ENCODE measurements at places on chromosomes 12 and 14.

GRCh38 chr12:128445415-128446127 is 178.6 kb downstream of the TMEM132C start:
- DNase-seq, result no peak

GRCh38 chr12:9805883-9806282 is 21.4 kb upstream of the KLRF1 start:
- no peak for DNase-seq

GRCh38 chr12:26402648-26403047 is 207.3 kb downstream of the SSPN start:
- peak; percentile 80 for DNase-seq

- DNase-seq, result peak; percentile 32
These were observed 70.1 kb upstream of the KRR1 start for GRCh38 chr12:75581515-75581914.

DNA sequence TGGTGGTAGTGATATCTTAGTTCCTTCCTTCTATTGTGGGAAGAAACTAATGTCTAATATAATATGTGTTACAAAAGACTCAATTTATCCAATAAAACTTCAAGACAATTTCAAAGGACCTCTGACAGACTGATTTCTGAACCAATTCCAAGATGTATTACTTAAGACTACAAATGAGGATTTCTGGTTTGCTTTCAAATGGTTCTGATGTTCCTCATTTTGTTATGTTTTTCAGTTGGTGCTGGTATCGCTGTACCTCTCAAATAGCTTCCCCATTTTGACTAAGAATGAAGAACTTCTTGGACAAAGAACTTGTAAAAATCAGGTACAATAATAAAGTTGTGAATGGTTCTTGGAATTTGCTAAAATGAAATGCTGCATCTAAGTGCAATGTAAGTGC is 19.4 kb upstream of the MBIP start:
- no peak for DNase-seq

DNA sequence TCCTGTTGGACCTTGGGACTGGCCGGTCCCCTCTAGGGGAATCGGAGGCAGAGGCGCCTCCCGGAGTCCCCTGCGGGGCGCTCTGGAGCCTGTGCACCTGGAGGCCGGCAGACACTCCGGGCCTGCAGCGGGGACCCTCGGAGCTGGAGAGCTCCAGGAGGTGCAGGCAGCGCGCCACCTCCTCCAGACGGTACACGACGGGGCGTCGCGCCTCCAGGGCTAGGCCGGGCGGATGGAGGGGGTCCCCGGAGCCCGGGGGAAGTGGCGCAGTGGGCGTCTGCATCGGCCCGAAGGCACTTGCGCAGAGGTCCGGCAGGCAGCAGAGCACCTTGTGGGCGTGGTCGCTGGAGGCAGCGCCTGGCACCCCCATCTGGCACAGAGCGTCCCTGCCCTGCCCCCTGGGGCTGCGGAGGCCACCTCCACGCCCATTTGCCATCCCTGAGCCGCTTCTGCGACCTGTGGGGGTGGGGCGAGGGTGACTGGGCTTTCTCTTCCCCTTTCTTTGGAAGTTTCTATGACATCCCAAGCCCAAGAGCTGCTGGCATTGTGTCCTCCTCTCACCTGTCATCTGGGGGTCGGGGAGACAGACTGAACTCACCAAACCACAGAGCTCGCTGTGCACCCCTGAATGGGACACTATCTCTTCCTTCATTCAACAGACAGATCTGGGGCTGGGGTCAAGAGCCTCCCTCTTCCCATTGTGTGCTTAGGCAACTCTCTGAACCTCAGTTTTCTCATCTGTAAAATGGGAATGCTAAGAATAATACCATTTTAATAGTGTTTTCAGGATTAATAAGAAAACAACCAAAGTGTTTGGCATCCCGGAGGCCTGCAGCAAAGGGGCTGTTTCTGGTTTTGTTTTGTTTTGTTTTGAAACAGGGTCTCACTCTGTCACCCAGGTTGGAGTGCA is 37.5 kb upstream of the CORO1C start:
- DNase-seq, result no peak

DNA sequence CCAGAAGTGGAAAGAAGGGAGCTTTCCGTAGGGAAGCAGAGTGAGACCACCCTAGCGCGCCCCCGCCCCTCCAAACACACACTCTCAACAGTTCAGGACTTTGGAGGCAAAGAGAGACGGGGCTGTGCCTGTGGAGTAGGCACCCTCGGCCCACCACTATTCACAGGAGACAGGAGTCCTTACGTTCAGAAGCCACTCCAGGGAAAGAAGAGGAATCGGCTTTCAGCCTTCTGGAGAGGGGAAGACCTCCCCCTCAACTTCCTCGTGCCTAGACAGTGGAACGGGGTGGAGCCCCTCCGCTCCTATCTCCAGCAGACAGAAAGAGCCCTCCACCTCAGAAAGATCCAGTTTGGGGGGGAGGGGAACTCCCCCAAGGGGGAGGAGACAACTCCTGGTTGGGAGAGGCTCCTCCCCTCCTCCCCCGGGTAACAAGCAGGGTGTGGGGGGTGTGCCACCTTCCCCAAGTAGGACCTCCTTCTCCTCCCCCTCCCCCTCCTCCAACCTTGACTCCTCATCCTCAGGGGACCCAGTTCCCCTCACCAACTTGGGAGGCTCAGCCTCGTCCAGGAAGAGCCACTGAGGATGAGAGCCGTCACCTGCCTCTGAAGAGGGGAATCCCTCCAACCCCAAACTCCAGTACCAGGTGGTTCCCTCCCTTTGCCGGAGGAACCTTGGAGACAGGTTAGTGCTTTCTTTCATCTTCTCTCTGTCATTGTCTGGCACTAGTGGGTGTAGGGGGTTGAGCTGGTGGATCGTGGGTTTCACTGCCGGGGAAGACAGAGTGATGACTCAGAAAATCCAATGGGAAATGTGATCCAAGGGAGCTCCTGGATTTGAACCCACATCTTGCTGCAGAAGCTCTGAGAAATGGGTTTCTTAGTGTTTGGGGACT is 883 bp downstream of the FOXJ2 start:
- DNase-seq, result peak; percentile 70

DNA sequence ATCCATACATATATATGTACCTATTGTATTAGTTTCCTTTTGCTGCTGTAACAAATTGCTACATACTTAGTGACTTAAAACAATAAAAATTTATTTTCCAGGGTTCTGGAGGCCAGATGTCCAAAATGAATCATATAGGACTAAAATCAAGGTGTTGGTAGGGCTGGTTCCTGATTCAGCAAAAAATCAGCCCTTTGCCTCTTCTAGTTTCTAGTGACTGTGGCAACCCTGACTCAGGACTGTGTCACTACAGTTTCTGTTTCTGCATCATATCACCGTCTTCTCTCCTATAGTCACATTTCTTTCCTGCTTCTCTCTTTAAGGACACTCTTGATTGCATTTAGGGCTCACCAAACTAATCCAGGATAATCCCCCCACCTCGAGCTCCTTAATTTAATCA is 386.3 kb upstream of the TBX3 start:
- DNase-seq, result no peak

GRCh38 chr12:97601934-97602720 is 139.5 kb downstream of the RMST start:
- no peak for DNase-seq

GRCh38 chr12:50188875-50189575 is 21.9 kb upstream of the CERS5 start:
- no peak for DNase-seq

- DNase-seq, result no peak
These were observed 220.5 kb downstream of the SLC6A15 start for GRCh38 chr12:84692071-84692470.

DNA sequence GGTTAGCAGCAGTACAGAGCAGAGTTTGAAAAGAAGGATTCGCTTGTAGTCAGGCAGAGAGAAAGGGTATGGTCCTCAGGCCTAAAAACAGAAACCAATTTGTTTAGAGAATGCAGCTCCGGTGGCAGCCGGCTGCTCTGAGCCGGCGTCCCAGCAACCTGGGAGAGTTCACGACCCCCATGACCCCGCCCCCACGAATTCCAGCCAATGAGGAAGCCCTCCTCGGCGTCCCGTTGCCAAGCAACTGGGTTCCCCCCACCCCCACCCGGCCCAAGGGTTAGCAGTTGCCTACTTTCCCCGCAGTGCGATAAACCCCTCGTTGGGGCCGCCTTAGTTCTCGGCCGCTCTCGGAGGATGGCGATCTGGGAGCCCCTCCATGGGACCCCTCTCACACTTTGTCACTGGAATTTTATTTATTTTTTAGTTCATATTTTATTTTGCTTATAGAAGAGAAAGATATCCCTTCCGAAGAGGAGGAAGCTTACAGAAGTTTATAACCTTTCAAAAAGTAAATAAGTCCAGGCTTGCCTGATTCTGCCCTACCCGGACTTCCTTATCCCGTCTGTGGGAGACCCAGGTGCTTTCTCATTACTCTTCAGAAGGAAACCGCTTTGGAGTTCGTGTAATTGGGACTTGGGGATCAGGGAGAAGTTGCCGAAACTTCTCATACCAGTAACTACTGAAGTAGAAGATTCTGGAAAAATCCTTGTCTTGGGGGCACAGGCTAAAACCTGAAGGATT is at the start of gene CCDC60:
Gene CCDC60 (plus strand): TSS at position 300 of the 741 bp plus-strand sequence. CDS start 448 bp downstream, outside the sequence.
- DNase-seq, result no peak

DNA sequence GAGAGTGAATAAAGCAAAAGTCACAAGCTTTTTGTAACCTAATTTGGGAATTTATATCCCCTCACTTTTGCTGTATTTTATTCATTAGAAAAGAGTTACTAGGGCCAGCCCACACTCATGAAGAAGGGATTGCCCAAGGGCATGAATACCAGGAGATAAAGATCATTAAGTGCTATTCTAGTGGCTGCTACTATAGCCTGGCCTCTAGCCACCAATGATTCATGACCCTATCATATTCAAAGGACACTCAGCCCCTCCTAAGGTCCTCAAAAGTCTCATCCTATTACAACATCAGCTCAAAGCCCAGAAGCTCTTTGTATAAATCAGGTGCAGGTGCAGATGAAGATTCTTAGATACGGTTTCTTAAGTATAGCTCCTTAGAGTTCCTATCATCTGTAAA is 518.1 kb downstream of the TRHDE start:
- no peak for DNase-seq

- DNase-seq, result peak; percentile 85
These were observed 823 bp downstream of the ATG2B start for GRCh38 chr14:96362071-96362964.

GRCh38 chr12:44847888-44848702 is 28.0 kb downstream of the NELL2 start:
- DNase-seq, result no peak

GRCh38 chr14:100815478-100816285 is 10.2 kb upstream of the MEG3 start:
- no peak for DNase-seq

- no peak for DNase-seq
These were observed 454.1 kb downstream of the ATP23 start for GRCh38 chr12:58395470-58395869.

DNA sequence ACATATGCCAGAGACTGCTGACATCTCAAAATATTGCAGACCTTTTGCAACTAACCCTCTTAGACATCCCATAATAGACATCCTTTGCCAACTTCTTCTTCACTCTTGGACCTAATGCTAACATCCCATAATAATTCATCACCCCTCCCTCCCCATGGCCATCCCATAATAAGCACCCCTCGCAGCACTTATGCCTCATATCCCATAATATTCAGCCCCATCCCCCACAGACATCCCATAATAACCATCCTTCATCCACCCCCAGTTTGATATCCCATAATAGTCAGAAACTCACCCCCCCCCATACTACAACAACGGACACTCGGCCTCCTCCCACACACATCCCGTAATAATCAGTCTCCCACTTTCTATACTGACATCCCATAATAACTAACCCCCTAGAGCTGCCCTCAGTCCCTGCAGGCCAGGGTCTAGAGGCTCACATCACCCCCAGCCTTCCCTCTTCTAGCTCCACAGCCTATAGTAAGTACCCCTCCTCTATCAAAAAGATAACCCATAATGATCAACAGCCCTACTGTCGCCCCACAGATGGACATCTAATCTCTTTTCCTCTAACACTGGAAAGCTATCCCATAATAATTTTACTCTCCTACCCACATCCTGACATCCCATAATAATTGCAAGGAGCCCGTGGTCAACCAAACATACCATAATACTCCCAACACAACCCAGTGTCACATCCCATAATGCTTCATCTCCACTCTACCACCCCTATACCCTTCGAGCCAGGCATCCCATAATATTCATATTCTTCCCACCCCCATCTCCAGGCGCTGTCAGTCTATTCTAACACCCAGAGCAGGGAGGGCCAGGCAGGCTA is 792 bp upstream of the CHD4 start:
- DNase-seq, result peak; percentile 97

GRCh38 chr12:128789356-128789929 is 34.3 kb downstream of the SLC15A4 start:
- no peak for DNase-seq

- no peak for DNase-seq
These were observed 93.1 kb downstream of the SRGAP1 start for GRCh38 chr12:63937378-63938316.

DNA sequence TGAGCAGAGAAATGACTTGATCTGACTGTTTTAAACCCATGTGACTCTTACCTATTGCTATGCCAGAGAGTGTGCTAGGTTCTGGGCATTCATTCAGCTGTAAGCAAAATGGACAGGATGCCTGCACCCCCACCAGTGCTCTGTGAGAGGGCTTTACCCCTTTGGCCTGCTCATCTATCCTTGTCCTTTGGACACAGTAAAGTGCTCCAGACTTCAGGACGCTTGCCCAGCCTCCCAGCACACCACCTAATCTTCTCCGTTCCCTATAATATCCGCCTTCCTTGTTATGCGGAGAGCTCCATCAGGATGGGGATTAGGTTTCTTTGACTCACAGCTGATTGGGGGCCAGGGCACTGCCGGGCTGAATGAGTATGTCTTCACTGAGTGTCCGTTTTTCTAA is 4.4 kb upstream of the ZNF839 start:
- DNase-seq, result no peak

GRCh38 chr12:115871714-115872113 is 405.8 kb downstream of the MED13L start:
- no peak for DNase-seq

GRCh38 chr12:105562199-105562971 is 231.9 kb downstream of the C12orf75 start:
- peak; percentile 88 for DNase-seq

DNA sequence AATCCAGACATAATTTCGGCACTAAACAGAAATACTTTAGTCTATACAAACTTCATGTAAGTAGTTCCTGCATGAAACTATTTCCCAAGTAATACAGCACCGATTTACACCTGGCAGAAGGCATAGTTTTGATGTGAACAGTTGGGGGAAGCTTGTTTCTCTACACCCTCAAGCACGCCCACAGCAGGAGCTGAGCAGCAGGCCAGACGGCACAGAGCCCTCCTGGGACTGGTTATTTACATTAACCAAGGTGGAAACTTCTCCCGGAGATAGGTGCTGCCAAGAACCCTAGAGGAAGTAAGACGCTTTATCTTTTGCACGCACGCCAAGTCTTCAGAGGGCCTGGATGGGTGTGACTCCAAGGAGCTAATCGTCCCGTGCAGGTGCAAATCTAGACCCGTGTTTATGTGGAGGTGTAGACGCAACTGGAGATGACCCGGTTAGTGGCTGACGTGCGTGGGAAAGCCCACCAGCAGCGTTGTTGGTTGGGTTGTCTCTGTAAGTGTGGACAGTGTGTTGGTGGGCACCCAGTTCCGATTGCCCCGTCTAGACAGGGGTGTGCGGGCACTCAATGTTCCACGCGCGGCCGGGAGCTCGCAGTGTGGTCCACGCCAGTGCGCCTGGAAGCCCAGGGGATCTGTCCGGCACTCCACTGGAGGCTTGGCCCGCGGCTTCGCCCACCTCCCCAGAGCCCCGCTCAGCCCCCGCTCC is 767 bp upstream of the TCP11L2 start:
- DNase-seq, result peak; percentile 34

- no peak for DNase-seq
These were observed 80.1 kb upstream of the IFNG-AS1 start for GRCh38 chr12:67909091-67909531.
